ENCODE measurements at places on chromosomes 4 and X. TPM values are rescaled to one million over a fixed set of nuclear protein-coding genes. Genes with fewer than 3 reads are reported as not detected.
A peak's percentile ranks its signal among the peaks of the same experiment; 100 is the strongest.

Gene WDFY3
- 1.4 TPM for total RNA-seq

Gene SOWAHB
- not detected for total RNA-seq

Gene GAB3
- total RNA-seq = 12.0 TPM

Gene MUC7
- not detected for total RNA-seq

Gene EDA2R
- total RNA-seq = 2.8 TPM

Gene BGN
- not detected for total RNA-seq

Gene RPS3A
- total RNA-seq = 1,526 TPM

- H3K4me3 ChIP-seq = no peak overlapping the region
- no peaks in the 10 kb centered on the region for H3K27me3 ChIP-seq
- H3K27ac ChIP-seq = peak overlapping the region; percentile 56
- DNase-seq = no peak
- H3K4me1 ChIP-seq = peaks cover 65% of the 10 kb centered on the region
Measured at GRCh38 chr4:26140150-26140898, 180.5 kb upstream of the RBPJ start.

GRCh38 chrX:118346258-118347094, 570 bp downstream of the WDR44 start:
- H3K36me3 ChIP-seq = no peaks in the 10 kb centered on the region
- peak overlapping the region; percentile 98 for H3K27ac ChIP-seq
- H3K4me1 ChIP-seq = peaks cover 43% of the 10 kb centered on the region
- peak overlapping the region; percentile 97 for H3K4me3 ChIP-seq
- H3K27me3 ChIP-seq = no peaks in the 10 kb centered on the region

- H3K4me3 ChIP-seq = no peak overlapping the region
- no peaks in the 10 kb centered on the region for H3K4me1 ChIP-seq
- H3K27ac ChIP-seq = no peak overlapping the region
- no peak for DNase-seq
- H3K27me3 ChIP-seq = peaks cover 3% of the 10 kb centered on the region
- no peaks in the 10 kb centered on the region for H3K36me3 ChIP-seq
Measured at GRCh38 chr4:119729835-119730670, 101.4 kb upstream of the PDE5A start.

DNA sequence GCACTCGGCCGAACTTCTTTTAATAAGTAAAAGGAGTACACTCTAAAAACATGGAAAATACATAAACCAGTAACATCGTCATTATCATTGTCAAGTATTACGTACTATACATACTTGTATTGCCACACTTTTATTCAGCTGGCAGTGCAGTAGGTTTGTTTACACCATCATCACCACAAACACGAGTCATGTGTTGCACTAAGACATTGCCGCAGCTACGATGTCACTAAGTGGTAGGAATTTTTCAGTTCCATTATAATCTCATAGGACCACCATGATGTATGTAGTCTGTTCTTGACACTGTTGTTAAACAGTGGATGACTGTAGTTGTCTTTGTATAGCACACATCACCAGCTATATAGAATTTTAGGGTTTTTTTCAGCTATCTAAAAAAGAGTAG, 48.0 kb upstream of the TMEM131L start:
- peaks cover 22% of the 10 kb centered on the region for H3K4me1 ChIP-seq
- no peak for DNase-seq
- H3K27ac ChIP-seq = no peak overlapping the region
- H3K27me3 ChIP-seq = no peaks in the 10 kb centered on the region

DNA sequence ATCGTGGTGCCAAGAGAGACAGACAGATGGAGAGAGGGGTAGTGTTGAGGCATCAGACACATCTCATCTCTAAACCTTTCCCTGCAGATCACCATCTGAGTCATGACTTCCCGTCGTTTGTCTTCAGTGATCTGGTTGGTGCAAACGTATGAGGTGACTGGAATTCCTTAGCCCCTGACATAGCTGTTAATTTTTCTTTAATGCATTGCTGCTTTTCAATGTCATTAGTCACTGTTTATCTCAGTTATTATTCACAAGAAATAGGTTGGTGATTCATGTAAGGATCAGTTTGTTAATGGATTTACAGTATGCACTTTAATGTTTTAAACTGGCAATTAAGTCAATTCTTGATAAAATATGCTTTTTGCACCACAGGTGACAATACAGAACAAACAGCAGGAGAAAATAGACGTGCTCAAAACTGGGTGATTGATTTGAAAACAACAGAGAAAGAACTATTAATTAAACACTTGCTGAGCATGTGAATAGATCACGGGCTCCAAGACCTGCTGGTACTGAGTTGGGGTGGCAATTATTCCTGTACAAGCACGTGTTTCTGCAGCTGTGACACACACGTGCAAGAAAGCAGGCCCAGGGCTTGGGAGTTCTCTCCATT, 1.3 kb upstream of the TMEM154 start:
- peaks cover 13% of the 10 kb centered on the region for H3K36me3 ChIP-seq
- DNase-seq = no peak
- peak overlapping the region; percentile 64 for H3K4me3 ChIP-seq

DNA sequence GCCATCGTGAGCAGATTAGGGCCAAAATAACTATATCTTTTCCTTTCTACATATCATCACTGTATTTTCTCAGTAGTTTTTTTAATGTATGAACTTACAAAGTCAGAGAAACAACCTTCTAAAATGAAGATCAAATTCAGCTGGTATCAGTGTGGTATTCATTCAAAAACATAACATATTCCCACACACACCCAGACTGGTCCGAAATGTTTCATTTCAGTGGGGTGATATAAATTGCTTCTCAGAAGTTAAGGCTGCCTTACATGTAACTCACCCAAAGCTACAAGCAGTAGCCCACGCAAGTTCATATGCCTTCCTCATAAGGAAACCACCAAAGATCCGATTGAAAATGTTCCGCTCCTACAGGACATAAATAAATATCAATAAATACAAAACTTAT, 37.8 kb downstream of the ACOT9 start:
- no peaks in the 10 kb centered on the region for H3K4me1 ChIP-seq
- no peak overlapping the region for H3K27ac ChIP-seq
- H3K36me3 ChIP-seq = peaks cover 25% of the 10 kb centered on the region
- no peak for DNase-seq
- no peaks in the 10 kb centered on the region for H3K27me3 ChIP-seq
- no peak overlapping the region for H3K4me3 ChIP-seq

- peaks cover 31% of the 10 kb centered on the region for H3K36me3 ChIP-seq
- no peak for DNase-seq
- peak overlapping the region; percentile 84 for H3K4me3 ChIP-seq
- H3K27ac ChIP-seq = peak overlapping the region; percentile 95
- peaks cover 55% of the 10 kb centered on the region for H3K4me1 ChIP-seq
- H3K27me3 ChIP-seq = no peaks in the 10 kb centered on the region
Measured at GRCh38 chr4:121800638-121800960, 524 bp upstream of the EXOSC9 start.

DNA sequence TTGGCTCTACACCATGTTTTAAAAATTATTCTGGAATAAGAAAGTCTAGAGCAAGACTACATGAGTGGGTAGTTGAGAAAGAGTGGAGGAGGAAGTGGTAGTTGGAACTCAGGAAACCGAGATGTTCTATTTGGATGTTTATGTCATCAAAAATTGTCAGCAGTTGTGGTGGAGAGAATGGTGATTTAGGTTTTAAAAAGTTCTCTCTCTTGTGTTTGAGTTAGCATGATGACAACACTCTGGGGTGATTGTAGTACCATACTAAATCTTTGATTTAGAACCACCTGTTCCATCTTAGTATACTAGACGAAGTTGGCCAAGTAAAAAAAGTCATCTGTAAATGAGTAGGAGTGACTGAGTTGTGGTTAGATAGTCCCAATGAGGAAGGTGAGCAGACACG, 40.7 kb downstream of the KLHL2 start:
- DNase-seq = no peak
- no peak overlapping the region for H3K4me3 ChIP-seq
- no peaks in the 10 kb centered on the region for H3K27me3 ChIP-seq
- H3K4me1 ChIP-seq = peaks cover 11% of the 10 kb centered on the region
- H3K27ac ChIP-seq = no peak overlapping the region

GRCh38 chr4:7355795-7356194, 78.9 kb downstream of the PSAPL1 start:
- H3K36me3 ChIP-seq = no peaks in the 10 kb centered on the region
- H3K4me3 ChIP-seq = no peak overlapping the region
- H3K27me3 ChIP-seq = peaks cover 2% of the 10 kb centered on the region
- no peak for DNase-seq
- no peak overlapping the region for H3K27ac ChIP-seq

DNA sequence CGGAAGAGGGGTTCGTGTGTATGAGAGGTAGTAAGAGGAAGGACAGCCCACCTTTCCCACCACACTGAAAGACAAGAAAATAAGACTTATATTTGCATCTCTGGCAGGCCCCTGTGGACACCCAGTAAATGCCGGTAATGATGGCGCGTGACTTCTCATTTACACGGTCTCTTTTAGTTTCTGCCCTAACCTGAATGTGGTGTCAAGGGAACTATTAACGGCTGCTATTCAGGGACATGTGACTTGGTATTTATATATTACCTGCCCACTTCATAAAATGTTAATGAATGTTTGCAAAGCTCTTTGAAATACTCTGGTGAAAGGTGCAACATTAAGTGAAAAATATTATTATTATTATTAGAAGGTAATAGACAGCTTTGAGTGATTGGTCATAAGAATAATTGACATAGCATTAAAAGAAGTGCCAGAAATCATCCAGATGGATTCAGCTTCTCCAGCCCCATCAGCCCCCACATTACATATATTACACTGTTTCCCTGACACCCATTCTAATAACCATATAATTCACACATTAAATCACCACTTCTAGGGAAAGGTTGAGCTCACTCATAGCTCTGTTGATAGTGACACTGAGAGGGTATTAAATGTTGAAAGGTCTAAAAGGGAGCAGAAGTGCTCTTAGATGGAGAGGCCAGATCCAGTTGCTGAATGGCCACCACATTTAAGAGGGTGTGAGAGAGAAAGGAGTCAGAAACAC, 83.0 kb upstream of the BEND4 start:
- H3K27ac ChIP-seq = no peak overlapping the region
- no peaks in the 10 kb centered on the region for H3K4me1 ChIP-seq
- no peaks in the 10 kb centered on the region for H3K36me3 ChIP-seq
- no peaks in the 10 kb centered on the region for H3K27me3 ChIP-seq
- DNase-seq = no peak
- no peak overlapping the region for H3K4me3 ChIP-seq

GRCh38 chr4:1748465-1748995, 27.2 kb downstream of the TACC3 start:
- peak; percentile 85 for DNase-seq
- H3K4me1 ChIP-seq = peaks cover 9% of the 10 kb centered on the region
- H3K4me3 ChIP-seq = no peak overlapping the region

DNA sequence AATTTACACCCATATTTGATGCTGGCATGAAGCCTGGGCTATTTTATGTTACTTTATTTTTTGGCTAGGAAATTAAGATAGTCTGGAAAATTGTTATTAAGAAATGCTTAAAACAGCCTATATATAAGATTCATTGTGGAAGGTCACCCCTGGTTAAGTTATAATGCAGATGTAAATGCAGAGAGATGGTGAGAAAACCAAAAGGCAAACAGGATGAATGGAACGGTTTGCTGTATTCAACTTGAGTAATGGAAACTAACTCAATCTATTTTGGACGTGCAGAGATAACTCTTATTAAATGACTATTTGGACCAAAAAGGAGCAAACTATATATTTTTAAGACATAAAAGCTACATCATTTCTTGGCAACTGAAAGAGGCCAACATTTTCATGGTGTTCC, 446.3 kb upstream of the FRG1 start:
- no peak overlapping the region for H3K4me3 ChIP-seq
- H3K4me1 ChIP-seq = no peaks in the 10 kb centered on the region
- no peak for DNase-seq
- H3K36me3 ChIP-seq = no peaks in the 10 kb centered on the region

GRCh38 chr4:141140391-141141200, 7.3 kb upstream of the RNF150 start:
- no peaks in the 10 kb centered on the region for H3K4me1 ChIP-seq
- no peaks in the 10 kb centered on the region for H3K36me3 ChIP-seq
- H3K4me3 ChIP-seq = no peak overlapping the region
- no peak for DNase-seq
- peaks cover 17% of the 10 kb centered on the region for H3K27me3 ChIP-seq

- no peaks in the 10 kb centered on the region for H3K27me3 ChIP-seq
- H3K27ac ChIP-seq = peak overlapping the region; percentile 100
- H3K36me3 ChIP-seq = peaks cover 39% of the 10 kb centered on the region
- DNase-seq = peak; percentile 89
Measured at GRCh38 chrX:154398668-154399526, 720 bp downstream of the RPL10 start.

DNA sequence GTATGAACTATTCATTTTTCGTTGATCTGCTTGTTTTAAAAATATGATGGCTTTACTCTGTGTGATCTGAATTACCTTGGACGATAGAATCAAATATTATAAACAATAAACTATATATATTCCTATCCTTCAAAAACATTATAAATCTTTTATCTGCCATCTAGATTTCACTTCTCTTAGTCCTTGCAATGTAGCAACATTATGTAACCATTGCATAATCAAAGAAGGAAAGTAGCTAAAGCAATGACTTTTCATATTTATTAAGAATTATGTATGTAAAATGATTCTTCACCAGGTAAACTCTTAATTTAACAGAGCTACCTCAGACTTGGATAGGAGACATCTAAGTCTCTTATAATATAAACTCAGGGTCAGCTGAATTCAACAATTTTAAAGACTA, 210.5 kb downstream of the ADAMTS3 start:
- H3K4me1 ChIP-seq = no peaks in the 10 kb centered on the region
- H3K27me3 ChIP-seq = no peaks in the 10 kb centered on the region
- no peak overlapping the region for H3K4me3 ChIP-seq
- no peak overlapping the region for H3K27ac ChIP-seq

- H3K4me3 ChIP-seq = no peak overlapping the region
- no peaks in the 10 kb centered on the region for H3K27me3 ChIP-seq
- no peak overlapping the region for H3K27ac ChIP-seq
- peak; percentile 17 for DNase-seq
- no peaks in the 10 kb centered on the region for H3K36me3 ChIP-seq
Measured at GRCh38 chrX:150683536-150684146, 9.6 kb upstream of the MTMR1 start.

DNA sequence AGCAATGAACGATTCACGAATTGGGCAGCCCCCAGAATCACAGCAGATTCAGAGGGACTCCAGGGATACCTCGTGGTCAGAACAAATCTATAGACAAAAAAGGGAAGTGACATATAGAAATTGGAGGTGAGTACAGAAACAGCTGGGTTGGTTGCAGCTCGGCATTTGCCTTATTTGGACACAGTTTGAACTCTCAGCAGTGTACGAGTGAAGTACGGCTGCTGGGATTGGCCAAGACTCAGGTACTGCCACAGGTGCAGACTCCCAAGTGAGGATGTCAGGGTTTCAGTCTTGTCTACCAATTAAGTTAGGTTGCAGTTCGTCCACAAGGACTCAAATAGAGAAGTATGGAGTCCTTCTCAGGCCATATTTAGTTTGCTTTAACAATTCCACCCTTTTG, 28.2 kb downstream of the HTT-AS start:
- H3K4me1 ChIP-seq = peaks cover 61% of the 10 kb centered on the region
- H3K27me3 ChIP-seq = peaks cover 23% of the 10 kb centered on the region
- no peak overlapping the region for H3K27ac ChIP-seq
- no peak overlapping the region for H3K4me3 ChIP-seq
- peaks cover 21% of the 10 kb centered on the region for H3K36me3 ChIP-seq
- no peak for DNase-seq

Measured in activated CD4-positive, alpha-beta memory T cell treated with anti-CD3 and anti-CD28 coated beads, Interleukin-2, amount 10 ng/mL, durations not matched to agents 7 days and 5 days (primary cell).